Uterus (tissue), 4 donors: ENCODE measurements at places on chromosomes 12 and 14. TPM values are rescaled to one million over a fixed set of nuclear protein-coding genes. Genes with fewer than 3 reads are reported as not detected.

The HOMEZ gene
- total RNA-seq, result 16.2 TPM

The CD27 gene
- total RNA-seq, result 0.35 TPM

The GNG2 gene
- total RNA-seq, result 9.3 TPM

The RNU4-1 gene
- total RNA-seq, result under 0.01 TPM

The PRB2 gene
- total RNA-seq, result not detected

DNA sequence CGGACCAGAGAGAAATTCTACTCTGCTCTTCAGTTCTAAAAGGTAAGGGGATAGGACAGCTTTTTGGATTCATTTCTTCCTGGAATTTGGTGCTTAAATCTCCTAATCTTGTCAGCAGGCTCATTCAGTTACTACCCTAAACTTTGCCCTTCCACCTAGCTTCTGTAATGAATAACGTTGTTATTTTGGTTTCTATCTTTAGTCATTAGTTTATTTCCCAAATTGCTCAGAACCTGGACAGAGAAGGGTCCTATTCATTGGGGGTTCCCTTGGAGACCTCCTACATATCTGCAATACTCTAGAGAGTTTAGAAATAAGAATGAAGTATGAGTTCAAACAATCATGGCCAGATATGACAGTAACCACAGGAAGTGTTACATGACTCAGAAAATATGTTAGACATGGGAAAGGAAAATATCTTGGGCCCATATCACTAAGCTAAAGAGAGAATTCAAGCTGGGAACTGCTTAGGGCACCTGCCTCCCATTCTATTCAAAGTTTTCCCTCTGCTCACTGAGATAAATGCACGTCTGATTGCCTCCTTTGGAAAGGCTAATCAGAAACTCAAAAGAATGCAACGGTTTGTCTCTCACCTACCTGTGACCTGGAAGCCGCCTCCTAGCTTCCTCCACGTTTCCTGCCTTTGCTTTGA is 87.9 kb downstream of the GAS2L3 start:
- H3K27me3 ChIP-seq, result no peaks in the 10 kb centered on the region
- no peaks in the 10 kb centered on the region for H3K4me1 ChIP-seq
- H3K4me3 ChIP-seq, result no peak overlapping the region
- no peaks in the 10 kb centered on the region for H3K36me3 ChIP-seq

DNA sequence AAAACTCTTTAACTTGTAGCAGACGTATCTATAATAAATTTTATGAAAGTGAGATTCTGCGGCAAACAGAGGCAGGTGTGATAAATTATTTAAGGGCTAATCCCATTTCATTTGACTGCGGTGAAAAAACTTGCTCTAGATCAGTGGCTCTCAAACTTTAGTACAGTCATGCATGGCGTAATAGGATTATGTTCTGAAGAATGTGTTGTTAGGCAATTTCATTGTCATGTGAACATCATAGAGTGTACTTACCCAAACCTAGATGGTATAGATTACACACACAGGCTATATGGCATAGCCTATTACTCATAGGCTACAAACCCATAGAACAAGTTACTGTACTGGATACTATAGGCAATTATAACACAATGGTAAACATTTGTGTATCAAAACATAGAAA is 83.7 kb downstream of the HEATR5A start:
- no peaks in the 10 kb centered on the region for H3K27me3 ChIP-seq
- H3K27ac ChIP-seq, result no peak overlapping the region
- no peaks in the 10 kb centered on the region for H3K36me3 ChIP-seq
- H3K4me3 ChIP-seq, result no peak overlapping the region
- no peak for DNase-seq
- no peaks in the 10 kb centered on the region for H3K4me1 ChIP-seq

- no peaks in the 10 kb centered on the region for H3K4me1 ChIP-seq
- H3K27me3 ChIP-seq, result no peaks in the 10 kb centered on the region
- H3K27ac ChIP-seq, result no peak overlapping the region
- H3K4me3 ChIP-seq, result no peak overlapping the region
- H3K36me3 ChIP-seq, result no peaks in the 10 kb centered on the region
Observed at GRCh38 chr12:126982707-126983106, 1284.3 kb upstream of the TMEM132C start.

GRCh38 chr14:102910442-102910841 is 12.0 kb upstream of the AMN start:
- no peaks in the 10 kb centered on the region for H3K27me3 ChIP-seq
- H3K36me3 ChIP-seq, result no peaks in the 10 kb centered on the region
- H3K4me1 ChIP-seq, result no peaks in the 10 kb centered on the region
- no peak overlapping the region for H3K27ac ChIP-seq
- no peak for DNase-seq

GRCh38 chr12:79288911-79289310 is 401.9 kb downstream of the PAWR start:
- DNase-seq, result no peak
- H3K27me3 ChIP-seq, result no peaks in the 10 kb centered on the region
- H3K27ac ChIP-seq, result no peak overlapping the region
- no peak overlapping the region for H3K4me3 ChIP-seq
- H3K4me1 ChIP-seq, result no peaks in the 10 kb centered on the region
- no peaks in the 10 kb centered on the region for H3K36me3 ChIP-seq

DNA sequence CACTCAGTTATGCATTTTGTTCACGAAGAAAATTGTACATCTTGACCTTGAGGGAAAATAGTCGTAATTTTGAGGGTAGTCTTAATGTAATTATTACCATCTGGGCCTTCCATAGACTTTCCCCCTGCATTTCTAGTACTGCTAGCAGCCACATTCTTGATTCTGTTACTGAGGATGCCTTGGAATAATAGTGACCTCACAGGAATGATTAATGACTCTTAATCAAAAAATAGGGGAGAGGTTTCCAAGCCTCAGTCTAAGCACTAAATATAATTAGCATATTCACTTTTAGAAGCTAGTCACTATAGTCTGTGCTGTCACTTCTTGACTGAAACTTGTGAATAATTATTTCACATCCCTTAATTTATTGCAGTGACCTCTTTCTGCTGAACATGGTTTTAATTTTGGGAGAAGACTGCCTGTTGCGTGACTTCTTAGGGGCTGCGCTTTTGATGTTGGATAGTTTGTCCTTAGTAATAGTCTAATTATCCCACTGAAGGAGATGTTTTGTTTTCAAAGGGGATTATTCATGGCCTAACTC is 400.5 kb downstream of the ADAMTS20 start:
- DNase-seq, result no peak
- no peak overlapping the region for H3K4me3 ChIP-seq
- H3K36me3 ChIP-seq, result no peaks in the 10 kb centered on the region
- H3K4me1 ChIP-seq, result peaks cover 5% of the 10 kb centered on the region
- H3K27ac ChIP-seq, result peak overlapping the region; percentile 1

GRCh38 chr12:126554625-126555024 is 1489.4 kb downstream of the AACS start:
- H3K36me3 ChIP-seq, result no peaks in the 10 kb centered on the region
- H3K4me3 ChIP-seq, result no peak overlapping the region
- no peaks in the 10 kb centered on the region for H3K27me3 ChIP-seq
- no peak overlapping the region for H3K27ac ChIP-seq
- H3K4me1 ChIP-seq, result no peaks in the 10 kb centered on the region

DNA sequence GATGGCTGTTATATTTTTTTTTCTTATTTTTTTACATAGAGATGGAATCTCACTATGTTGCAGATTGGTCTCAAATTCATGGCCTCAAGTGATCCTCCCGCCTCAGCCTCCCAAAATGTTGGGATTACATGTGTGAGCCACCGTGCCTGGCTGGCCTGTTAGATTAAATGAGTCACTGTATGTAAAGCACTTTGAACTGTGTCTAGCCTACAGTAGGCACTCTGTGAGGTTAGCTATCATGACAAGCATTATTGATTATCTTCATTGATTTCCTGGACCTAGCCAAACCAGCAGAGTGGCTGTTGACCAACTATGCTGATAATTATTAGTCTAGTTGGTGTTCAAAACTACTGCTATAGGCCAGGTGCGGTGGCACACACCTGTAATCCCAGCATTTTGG is 42.6 kb downstream of the ARF6 start:
- no peak for DNase-seq
- H3K27me3 ChIP-seq, result no peaks in the 10 kb centered on the region

DNA sequence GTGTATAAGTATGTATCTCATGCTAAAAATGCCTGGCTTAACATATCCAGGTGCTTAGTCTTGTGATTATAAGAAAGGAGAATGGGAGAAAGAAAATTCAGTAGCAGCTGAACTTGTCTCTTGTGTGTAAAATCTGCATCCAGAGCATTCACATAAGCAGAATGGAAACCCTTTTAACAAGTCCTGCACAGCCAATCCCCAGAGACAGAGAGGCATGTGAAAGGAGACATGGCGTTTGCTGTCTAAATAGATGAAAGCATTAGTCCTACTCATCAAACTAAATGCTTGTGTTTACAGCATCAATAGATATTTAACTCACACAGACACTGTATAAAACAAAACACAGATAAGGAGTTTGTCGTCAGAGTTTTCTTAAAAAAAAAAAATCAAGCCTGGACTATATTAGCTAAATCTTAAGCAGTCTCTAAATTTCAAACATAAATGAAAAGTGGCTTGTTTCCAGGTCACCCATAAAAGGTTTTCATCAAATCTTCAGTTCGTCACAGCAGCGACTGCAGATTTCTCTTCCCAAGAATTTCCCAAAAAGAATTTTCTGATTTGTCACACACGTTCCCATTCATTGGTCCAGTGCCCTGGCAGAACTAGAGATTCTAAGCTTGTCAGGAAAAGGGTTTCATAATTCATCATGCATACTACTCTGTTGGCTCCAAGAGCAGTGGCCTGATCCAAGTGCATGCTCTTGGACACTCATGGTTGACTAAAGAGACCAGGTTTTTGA is 249.2 kb downstream of the BTG1 start:
- no peaks in the 10 kb centered on the region for H3K27me3 ChIP-seq
- no peaks in the 10 kb centered on the region for H3K4me1 ChIP-seq
- no peaks in the 10 kb centered on the region for H3K36me3 ChIP-seq

- H3K36me3 ChIP-seq, result no peaks in the 10 kb centered on the region
- H3K27ac ChIP-seq, result no peak overlapping the region
- DNase-seq, result no peak
- no peaks in the 10 kb centered on the region for H3K27me3 ChIP-seq
- H3K4me1 ChIP-seq, result no peaks in the 10 kb centered on the region
Observed at GRCh38 chr12:70068743-70069142, 174.5 kb upstream of the CNOT2 start.

DNA sequence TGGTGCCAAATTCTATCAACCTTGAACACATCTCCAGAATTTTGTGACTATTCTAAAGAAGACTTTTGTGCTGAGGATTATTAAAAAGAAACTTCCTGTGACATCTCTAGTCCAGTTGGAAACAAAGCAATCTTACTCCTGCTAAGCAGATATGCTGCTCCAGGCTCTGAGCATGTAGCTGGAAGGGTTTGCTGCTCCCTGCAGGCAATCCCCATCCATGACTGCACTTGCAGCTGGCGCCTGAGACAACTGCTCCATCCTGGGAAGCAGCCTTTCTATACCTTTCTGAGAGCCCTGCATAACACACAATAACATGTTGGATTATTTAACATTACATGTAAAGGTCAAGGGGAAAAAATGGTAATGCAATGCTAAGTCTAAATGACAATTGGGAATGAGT is 105.1 kb downstream of the NDUFA12 start:
- no peaks in the 10 kb centered on the region for H3K36me3 ChIP-seq
- DNase-seq, result no peak
- H3K27ac ChIP-seq, result no peak overlapping the region
- H3K4me3 ChIP-seq, result no peak overlapping the region
- no peaks in the 10 kb centered on the region for H3K27me3 ChIP-seq
- H3K4me1 ChIP-seq, result no peaks in the 10 kb centered on the region

DNA sequence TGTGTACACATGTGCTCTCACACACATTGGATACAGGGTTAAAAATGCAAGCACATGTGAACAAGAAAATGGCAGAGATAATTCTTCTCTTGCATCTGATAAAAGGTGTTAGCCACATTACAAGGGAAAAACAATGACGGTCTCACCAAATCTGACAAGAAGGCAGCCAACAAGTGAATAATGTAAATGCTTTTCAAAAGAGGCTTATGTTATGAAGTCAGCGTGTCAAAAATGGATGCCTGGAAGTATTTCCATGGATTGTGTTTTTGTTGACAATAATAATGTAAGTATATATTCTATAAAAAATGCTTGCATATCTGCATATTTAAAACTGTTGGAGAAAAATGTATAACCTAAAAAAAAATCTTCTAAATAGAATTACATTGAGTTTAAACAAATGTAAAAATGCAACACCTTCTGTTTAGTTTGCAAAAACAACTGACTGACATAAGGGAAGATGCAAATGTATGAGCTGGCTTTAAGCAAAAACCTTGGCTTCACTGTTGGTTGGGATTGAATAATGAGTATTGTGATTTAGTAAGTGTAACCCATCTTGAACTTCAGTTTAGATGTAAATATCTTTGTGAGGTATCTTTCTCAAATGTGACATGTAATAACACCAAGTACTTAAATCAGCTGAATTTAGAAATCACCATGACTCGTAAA is 424.9 kb downstream of the PDZRN4 start:
- no peaks in the 10 kb centered on the region for H3K4me1 ChIP-seq
- DNase-seq, result no peak
- H3K27me3 ChIP-seq, result no peaks in the 10 kb centered on the region
- H3K27ac ChIP-seq, result no peak overlapping the region
- H3K36me3 ChIP-seq, result no peaks in the 10 kb centered on the region

- no peaks in the 10 kb centered on the region for H3K27me3 ChIP-seq
- no peak overlapping the region for H3K27ac ChIP-seq
- H3K36me3 ChIP-seq, result no peaks in the 10 kb centered on the region
- H3K4me1 ChIP-seq, result peaks cover 6% of the 10 kb centered on the region
Observed at GRCh38 chr14:54803396-54803795, 99.2 kb downstream of the GCH1 start.

DNA sequence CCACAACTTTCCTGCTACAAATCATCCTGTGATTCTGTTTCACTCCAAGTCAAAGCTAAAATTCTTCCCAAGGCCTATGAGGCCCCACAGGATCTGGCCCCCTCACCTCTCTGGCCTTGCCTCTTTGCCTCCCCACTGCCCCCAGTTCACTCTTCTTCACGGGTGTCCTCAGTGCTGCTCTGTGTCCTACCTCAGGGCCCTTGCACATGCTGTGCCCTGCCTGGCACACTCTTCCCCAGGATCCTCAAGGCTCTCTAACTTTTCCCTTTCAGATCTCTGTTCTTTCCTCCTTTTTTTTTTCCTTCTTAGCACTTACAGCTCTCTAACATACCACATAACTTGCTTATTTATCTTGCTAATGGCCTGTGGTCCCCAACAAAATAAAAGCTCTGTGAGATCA is 29.2 kb downstream of the RASAL1 start:
- DNase-seq, result no peak
- H3K36me3 ChIP-seq, result no peaks in the 10 kb centered on the region
- H3K4me1 ChIP-seq, result no peaks in the 10 kb centered on the region
- H3K27ac ChIP-seq, result no peak overlapping the region

- H3K36me3 ChIP-seq, result no peaks in the 10 kb centered on the region
- no peak overlapping the region for H3K27ac ChIP-seq
- no peak for DNase-seq
- H3K4me3 ChIP-seq, result no peak overlapping the region
- H3K27me3 ChIP-seq, result no peaks in the 10 kb centered on the region
Observed at GRCh38 chr12:10554228-10554755, 48.6 kb downstream of the EIF2S3B start.

- H3K4me1 ChIP-seq, result no peaks in the 10 kb centered on the region
- DNase-seq, result no peak
- no peak overlapping the region for H3K27ac ChIP-seq
- no peaks in the 10 kb centered on the region for H3K27me3 ChIP-seq
- no peak overlapping the region for H3K4me3 ChIP-seq
Observed at GRCh38 chr12:114852976-114853529, 169.1 kb upstream of the TBX3 start.
